ENCODE measurements at places on chromosomes 4 and X.
A peak's percentile ranks its signal among the peaks of the same experiment; 100 is the strongest.

GRCh38 chr4:94871644-94872305 is 114.0 kb downstream of the BMPR1B start:
- DNase-seq, result no peak

GRCh38 chr4:122914292-122914904 is 8.0 kb downstream of the NUDT6 start:
- no peak for DNase-seq

DNA sequence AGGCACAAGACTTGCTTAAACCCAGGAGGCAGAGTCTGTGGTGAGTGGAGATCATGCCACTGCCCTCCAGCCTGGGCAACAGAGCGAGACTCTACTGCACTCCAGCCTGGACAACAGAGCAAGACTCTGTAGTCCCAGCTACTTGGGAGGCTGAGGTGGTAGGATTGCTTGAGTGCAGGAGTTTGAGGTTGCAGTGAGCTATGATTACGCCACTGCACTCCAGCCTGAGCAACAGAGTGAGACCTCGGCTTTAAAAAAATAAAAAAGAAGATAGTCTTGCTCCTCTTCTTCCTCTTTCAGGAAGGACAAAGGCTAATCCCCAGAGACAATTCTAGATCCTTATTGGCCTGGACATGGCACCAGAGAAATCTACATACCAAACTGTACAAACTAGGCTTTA is 5.7 kb upstream of the PPEF2 start:
- DNase-seq, result no peak

GRCh38 chrX:57905141-57905540 is 5.1 kb downstream of the ZXDA start:
- no peak for DNase-seq

DNA sequence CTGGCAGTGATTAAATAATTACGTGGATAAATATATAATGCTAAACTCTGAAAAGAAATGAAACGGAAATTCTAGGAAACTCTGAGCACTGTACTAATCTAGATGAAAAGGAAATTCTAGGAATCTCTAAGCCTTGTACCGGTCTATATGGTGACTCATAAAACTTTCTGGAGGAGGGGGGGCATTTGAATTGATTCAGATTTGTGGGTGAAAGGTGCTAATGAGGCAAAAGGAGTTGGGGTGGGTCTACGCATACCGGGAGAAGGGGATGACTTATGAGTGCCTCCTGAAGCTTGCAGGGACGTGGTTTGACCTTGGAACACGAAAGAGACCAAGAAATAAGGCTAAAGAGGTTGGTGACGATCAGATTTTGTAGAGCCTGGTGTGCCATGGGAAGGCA is 151.7 kb upstream of the CASK start:
- no peak for DNase-seq

GRCh38 chr4:54516556-54517215 is 141.1 kb upstream of the KIT start:
- DNase-seq, result no peak

DNA sequence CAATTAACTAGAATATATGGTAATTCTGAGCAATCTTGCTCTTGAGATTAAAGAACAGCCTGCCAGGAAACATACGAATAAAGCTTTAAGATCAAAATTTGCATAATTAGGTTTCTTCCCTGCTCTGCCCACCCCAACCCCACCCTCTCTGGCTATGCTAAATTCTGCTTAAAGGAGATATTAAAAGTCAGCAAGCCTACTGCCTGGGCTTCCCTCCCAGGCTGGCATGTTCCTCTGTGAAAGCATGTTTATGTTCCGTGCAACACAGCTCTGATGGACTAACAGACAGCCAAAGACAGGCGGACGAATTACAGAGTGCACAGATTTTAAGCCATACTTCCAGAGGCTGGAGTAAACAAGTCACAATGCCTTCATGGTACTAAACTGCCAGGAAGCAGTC is 28.4 kb downstream of the CD99L2 start:
- DNase-seq, result no peak

- DNase-seq, result no peak
Observed at GRCh38 chr4:98421111-98421510, 159.9 kb downstream of the RAP1GDS1 start.

GRCh38 chr4:40916880-40917279 is 167.1 kb downstream of the NSUN7 start:
- DNase-seq, result peak; percentile 27

All from stimulated activated CD4-positive, alpha-beta T cell treated with anti-CD3 and anti-CD28 coated beads, Interleukin-15, amount 100 ng/mL, for 1 hour (primary cell).